ENCODE measurements at places on chromosomes 1 and 21. TPM values are rescaled to one million over a fixed set of nuclear protein-coding genes. Genes with fewer than 3 reads are reported as not detected.

GRCh38 chr1:40425198-40425597, 25.1 kb upstream of the ZFP69B start:
- H3K27ac ChIP-seq = no peak overlapping the region
- H3K27me3 ChIP-seq = no peaks in the 10 kb centered on the region
- no peak for DNase-seq
- H3K4me1 ChIP-seq = peaks cover 12% of the 10 kb centered on the region

- H3K4me1 ChIP-seq = no peaks in the 10 kb centered on the region
- H3K4me3 ChIP-seq = no peak overlapping the region
- no peak overlapping the region for H3K27ac ChIP-seq
- H3K27me3 ChIP-seq = no peaks in the 10 kb centered on the region
- no peak for DNase-seq
- no peaks in the 10 kb centered on the region for H3K36me3 ChIP-seq
These were observed 10.5 kb upstream of the TTC4 start for GRCh38 chr1:54705153-54705552.

- no peak overlapping the region for H3K4me3 ChIP-seq
- H3K27ac ChIP-seq = no peak overlapping the region
These were observed 8.0 kb downstream of the RABGAP1L start for GRCh38 chr1:174167265-174167803.

GRCh38 chr1:7251454-7251800, 466.2 kb downstream of the CAMTA1 start:
- H3K4me3 ChIP-seq = no peak overlapping the region
- DNase-seq = no peak
- H3K36me3 ChIP-seq = no peaks in the 10 kb centered on the region
- no peak overlapping the region for H3K27ac ChIP-seq
- H3K27me3 ChIP-seq = no peaks in the 10 kb centered on the region

DNA sequence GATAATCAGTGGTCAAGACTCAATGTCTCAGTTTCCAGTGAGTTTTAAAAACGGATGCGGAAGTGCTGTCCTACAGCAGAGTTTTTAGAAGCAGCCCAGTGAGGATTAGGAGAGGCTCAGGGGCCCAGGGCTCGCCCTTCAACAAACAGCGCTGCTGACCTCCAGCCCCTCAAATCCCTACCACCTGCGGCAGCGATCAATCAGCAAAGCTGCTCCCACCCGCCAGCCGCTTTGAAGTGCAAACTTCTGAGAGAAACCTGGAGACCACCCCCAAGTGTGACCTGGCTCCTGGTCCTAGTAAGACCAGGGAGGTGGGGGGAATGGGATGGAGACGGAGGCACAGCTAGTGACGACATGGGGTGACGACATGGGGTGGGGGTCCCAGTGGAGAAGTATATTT, 14.4 kb downstream of the ZBTB17 start:
- H3K4me1 ChIP-seq = peaks cover 64% of the 10 kb centered on the region
- DNase-seq = no peak
- no peak overlapping the region for H3K4me3 ChIP-seq
- H3K27me3 ChIP-seq = no peaks in the 10 kb centered on the region

GRCh38 chr1:30473922-30474817, 249.2 kb downstream of the MATN1 start:
- no peak for DNase-seq
- no peaks in the 10 kb centered on the region for H3K27me3 ChIP-seq
- H3K4me3 ChIP-seq = no peak overlapping the region
- no peaks in the 10 kb centered on the region for H3K4me1 ChIP-seq
- no peak overlapping the region for H3K27ac ChIP-seq
- H3K36me3 ChIP-seq = no peaks in the 10 kb centered on the region

- no peak overlapping the region for H3K27ac ChIP-seq
- no peaks in the 10 kb centered on the region for H3K36me3 ChIP-seq
- no peaks in the 10 kb centered on the region for H3K27me3 ChIP-seq
- no peak for DNase-seq
- H3K4me1 ChIP-seq = no peaks in the 10 kb centered on the region
These were observed 384.9 kb downstream of the HLX start for GRCh38 chr1:221263831-221264767.

- no peak for DNase-seq
- no peak overlapping the region for H3K27ac ChIP-seq
- no peaks in the 10 kb centered on the region for H3K36me3 ChIP-seq
- no peak overlapping the region for H3K4me3 ChIP-seq
These were observed 3.5 kb upstream of the NFASC start for GRCh38 chr1:204867203-204867602.

DNA sequence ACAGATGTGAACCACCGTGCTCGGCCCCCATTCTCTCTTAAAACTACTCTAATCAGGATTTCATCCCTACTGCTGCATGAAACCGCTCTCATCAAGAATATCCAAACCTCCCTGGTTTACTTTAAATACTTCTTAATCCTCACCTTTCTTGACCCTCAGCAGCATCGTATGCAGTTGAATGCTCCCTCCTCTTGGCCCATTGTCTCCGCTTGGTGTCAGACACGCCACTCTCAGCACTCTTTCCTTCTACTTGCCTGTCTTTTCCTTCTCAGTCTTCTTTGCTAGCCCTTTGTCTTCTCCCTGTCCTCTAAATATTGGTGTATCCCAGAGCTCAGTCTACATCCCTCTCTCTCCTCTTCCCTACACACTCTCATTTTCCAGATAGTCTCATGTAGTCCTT, 314.9 kb downstream of the MRPL39 start:
- H3K27ac ChIP-seq = no peak overlapping the region
- no peak overlapping the region for H3K4me3 ChIP-seq
- no peaks in the 10 kb centered on the region for H3K27me3 ChIP-seq

DNA sequence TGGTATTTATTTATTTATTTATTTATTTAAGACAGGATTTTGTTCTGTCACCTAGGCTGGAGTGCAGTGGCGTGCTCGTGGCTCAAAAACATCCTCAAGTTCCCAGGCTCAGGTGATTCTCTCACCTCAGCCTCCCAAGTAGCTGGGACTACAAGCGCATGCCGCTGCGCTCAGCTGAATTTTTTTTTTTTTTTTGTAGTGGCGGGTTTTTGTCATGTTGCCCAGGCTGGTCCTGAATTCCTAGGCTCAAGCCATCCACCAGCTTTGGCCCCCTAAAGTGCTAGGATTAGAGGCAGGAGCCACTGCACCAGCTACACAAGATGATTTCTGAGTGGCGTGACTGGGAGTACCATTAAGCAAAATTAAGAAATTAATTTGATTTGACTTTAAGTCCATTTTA, 31.7 kb downstream of the CNST start:
- H3K4me3 ChIP-seq = no peak overlapping the region
- peaks cover 6% of the 10 kb centered on the region for H3K36me3 ChIP-seq
- DNase-seq = no peak
- peaks cover 9% of the 10 kb centered on the region for H3K4me1 ChIP-seq
- H3K27ac ChIP-seq = no peak overlapping the region

- no peak overlapping the region for H3K27ac ChIP-seq
- no peak overlapping the region for H3K4me3 ChIP-seq
- no peaks in the 10 kb centered on the region for H3K27me3 ChIP-seq
- no peaks in the 10 kb centered on the region for H3K4me1 ChIP-seq
- no peak for DNase-seq
These were observed 719.8 kb upstream of the ADGRL4 start for GRCh38 chr1:79726321-79726720.

GRCh38 chr1:228313536-228314277, 92.9 kb downstream of the TRIM11 start:
- DNase-seq = peak; percentile 40
- H3K27me3 ChIP-seq = no peaks in the 10 kb centered on the region
- peaks cover 6% of the 10 kb centered on the region for H3K36me3 ChIP-seq

DNA sequence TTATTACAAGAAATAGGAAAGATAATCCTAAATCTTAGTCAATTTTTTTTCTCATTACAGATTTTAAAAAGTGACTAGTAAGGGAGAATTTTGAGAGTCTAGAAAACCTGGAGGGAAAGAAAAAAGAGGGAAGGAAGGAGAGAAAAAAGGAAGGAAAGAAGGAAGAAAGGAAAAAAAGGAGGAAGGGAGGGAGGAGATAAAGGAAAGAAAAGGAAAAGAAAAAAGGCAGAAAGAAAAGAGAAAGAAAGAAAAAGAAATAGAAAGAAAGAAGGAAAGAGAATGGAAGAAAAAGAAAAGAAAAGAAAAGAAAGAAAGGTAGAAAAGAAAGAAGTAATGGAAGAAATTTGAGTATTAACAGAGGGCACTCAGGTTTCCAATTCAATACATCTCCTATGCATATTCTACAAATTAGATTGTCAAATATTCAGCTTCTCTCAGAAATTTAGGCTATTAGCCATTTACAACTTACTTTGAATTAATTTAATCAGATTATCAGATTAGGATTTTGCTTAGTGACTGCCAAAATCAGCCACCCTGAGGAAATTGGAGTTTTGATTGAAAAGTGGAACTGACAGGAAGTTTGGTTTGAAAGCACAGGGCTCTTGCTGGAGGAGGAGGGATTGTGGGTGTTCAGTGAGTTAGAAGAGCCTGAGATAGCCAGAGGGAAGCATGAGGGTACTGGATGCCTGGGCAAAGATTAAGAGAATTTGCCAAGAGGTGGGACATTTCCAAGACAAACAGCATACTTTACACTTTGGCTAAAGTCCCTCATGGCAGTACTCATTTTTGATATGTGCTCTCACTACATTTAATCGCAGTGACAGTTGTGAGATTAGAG, 677.8 kb downstream of the USP25 start:
- H3K36me3 ChIP-seq = no peaks in the 10 kb centered on the region
- no peak overlapping the region for H3K27ac ChIP-seq
- no peaks in the 10 kb centered on the region for H3K4me1 ChIP-seq
- DNase-seq = no peak
- no peak overlapping the region for H3K4me3 ChIP-seq
- no peaks in the 10 kb centered on the region for H3K27me3 ChIP-seq

- no peaks in the 10 kb centered on the region for H3K4me1 ChIP-seq
- no peak overlapping the region for H3K27ac ChIP-seq
- DNase-seq = no peak
- H3K4me3 ChIP-seq = no peak overlapping the region
- no peaks in the 10 kb centered on the region for H3K36me3 ChIP-seq
These were observed 3.3 kb downstream of the WNT3A start for GRCh38 chr1:228009828-228010775.

DNA sequence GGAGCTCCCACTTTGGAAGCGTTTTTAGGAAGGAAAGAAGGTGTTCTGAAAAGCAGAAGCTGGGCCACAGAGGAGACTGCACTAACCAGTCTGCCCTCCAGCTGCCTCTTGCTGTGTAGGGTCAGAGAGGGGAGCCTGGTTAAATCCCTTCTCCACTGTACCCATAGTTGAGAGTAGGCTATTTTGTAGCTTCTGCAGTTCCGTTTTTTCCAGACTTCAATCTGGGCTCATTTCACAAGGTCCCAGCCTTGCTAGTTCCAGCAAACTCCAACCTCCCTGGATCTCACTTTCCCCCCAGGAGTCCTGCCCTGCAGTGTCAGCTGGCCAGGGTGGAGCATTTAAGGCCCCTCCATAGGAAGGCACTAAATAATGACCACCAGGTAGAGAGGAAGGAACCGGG, 11.0 kb downstream of the TNN start:
- no peak for DNase-seq
- no peak overlapping the region for H3K4me3 ChIP-seq
- H3K4me1 ChIP-seq = no peaks in the 10 kb centered on the region
- H3K27ac ChIP-seq = no peak overlapping the region

DNA sequence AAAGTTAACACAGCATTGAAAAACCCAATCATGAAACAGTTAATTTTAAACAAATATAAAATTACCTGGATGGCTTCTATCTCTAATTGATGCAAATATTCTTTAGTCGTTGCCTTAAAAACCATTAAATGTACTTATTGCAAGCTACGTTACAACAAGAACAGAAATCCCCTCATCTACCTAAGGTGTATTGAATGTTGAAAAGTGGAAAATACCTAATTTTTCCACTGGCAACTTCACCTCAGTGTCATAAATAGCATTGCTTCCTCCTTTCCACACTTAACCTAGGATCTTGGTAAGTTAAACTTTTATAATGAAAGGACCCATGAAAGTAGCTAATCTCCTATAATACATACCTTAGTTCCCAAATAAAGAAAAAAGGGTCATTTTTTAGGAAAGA, 5.4 kb downstream of the GADD45A start:
- peaks cover 16% of the 10 kb centered on the region for H3K4me1 ChIP-seq
- H3K36me3 ChIP-seq = peaks cover 26% of the 10 kb centered on the region
- H3K4me3 ChIP-seq = no peak overlapping the region
- no peak for DNase-seq
- H3K27me3 ChIP-seq = no peaks in the 10 kb centered on the region

GRCh38 chr1:66690666-66691381, 61.4 kb upstream of the DYNLT5 start:
- H3K27me3 ChIP-seq = no peaks in the 10 kb centered on the region
- H3K27ac ChIP-seq = no peak overlapping the region
- H3K4me1 ChIP-seq = no peaks in the 10 kb centered on the region
- no peak overlapping the region for H3K4me3 ChIP-seq
- no peak for DNase-seq

- H3K27ac ChIP-seq = peak overlapping the region; percentile 95
- DNase-seq = no peak
- peaks cover 36% of the 10 kb centered on the region for H3K4me1 ChIP-seq
These were observed 580 bp downstream of the RBM34 start for GRCh38 chr1:235160383-235160956.

DNA sequence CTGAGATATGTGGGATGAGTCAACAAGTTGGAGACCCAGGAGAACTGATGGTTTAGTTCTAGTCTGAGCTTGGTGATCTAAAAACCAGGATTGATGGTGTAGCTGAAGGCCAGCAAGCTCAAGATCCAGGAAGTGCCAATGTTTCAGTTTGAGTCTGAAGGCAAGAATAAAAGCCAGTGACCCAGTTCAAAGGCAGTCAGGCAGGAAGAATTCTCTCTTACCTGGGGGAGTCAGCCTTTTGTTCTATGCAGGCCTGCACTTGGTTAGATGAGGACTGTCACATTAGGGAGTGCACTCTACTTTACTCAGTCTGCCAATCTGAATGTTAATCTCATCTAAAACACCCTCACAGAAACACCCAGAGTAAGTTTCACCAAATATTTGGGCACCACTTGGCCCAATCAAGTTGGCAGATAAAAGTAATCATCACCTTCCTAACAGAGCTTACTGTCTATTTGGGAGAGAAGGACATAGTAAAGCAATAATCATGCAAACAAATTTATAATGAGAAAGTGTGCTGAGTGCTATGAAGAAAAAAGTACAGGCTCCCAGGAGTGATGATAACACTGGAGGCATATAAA, 63.4 kb downstream of the TSEN15 start:
- no peaks in the 10 kb centered on the region for H3K4me1 ChIP-seq
- H3K27me3 ChIP-seq = no peaks in the 10 kb centered on the region
- H3K36me3 ChIP-seq = no peaks in the 10 kb centered on the region
- H3K4me3 ChIP-seq = no peak overlapping the region
- H3K27ac ChIP-seq = no peak overlapping the region

Gene PPIH
- total RNA-seq = 25.1 TPM

Gene HHAT
- total RNA-seq = 5.3 TPM

Gene RAB25
- total RNA-seq = 58.0 TPM

Gene TLCD4
- 11.3 TPM for total RNA-seq

Gene HES5
- 1.5 TPM for total RNA-seq

Gene MSH4
- 0.65 TPM for total RNA-seq

Gene TSPEAR
- 0.27 TPM for total RNA-seq

Gene TINAGL1
- 64.5 TPM for total RNA-seq

Gene SAMSN1
- total RNA-seq = 21.5 TPM

All from lower lobe of right lung (tissue), 2 donors.